Thyroid gland (tissue), 4 donors: ENCODE measurements at places on chromosomes 6 and 20.

- no peaks in the 10 kb centered on the region for H3K4me1 ChIP-seq
- DNase-seq = no peak
- H3K36me3 ChIP-seq = no peaks in the 10 kb centered on the region
Measured at GRCh38 chr6:9532621-9533557, 882.0 kb downstream of the TFAP2A start.

DNA sequence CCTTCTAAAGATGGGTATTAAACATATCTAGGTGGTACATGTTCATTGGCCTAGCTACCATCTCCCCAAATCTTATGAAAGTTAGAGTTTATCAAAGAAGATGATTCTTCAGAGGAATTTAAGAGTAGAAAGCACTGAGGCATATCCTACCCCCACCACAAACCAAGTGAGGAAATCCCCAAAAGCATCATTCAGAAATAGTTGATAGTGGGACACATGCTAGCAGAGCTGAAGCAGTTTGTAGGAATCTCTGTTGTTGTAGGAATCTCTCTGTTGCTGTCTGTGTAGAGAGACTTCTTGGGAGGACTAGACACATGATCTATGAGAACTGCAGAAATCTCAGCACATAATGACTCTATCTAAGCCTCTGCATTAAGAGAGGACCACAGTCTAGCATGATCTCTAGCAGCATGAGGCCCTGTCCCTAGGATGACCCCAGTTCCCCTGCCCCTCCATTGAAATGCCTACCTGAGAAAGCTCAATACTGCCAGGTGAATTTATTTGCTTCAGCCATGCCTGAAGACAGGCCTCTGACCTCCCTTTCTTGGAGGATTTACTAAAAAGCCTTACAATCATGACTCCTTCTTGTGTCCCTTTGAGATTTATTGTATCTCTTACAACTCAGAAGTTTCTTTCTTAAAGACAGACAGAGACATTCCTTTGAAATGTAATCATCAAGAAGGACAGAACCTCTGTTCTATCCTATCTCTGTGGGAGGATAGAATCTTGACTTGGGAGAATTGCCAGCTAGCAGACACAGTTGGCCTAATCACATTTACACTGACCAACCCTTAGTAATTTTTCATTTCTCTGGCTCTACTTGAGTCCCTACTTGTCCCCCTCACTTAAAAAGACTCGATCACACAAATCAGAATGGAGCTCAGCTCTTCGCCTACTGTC, 582.4 kb downstream of the PHF3 start:
- H3K4me3 ChIP-seq = no peak overlapping the region
- H3K4me1 ChIP-seq = no peaks in the 10 kb centered on the region
- H3K36me3 ChIP-seq = no peaks in the 10 kb centered on the region
- no peak overlapping the region for H3K27ac ChIP-seq
- no peak for DNase-seq
- H3K27me3 ChIP-seq = no peaks in the 10 kb centered on the region

- no peak for DNase-seq
- H3K27ac ChIP-seq = no peak overlapping the region
- H3K27me3 ChIP-seq = no peaks in the 10 kb centered on the region
- no peaks in the 10 kb centered on the region for H3K4me1 ChIP-seq
- no peak overlapping the region for H3K4me3 ChIP-seq
- H3K36me3 ChIP-seq = no peaks in the 10 kb centered on the region
Measured at GRCh38 chr20:5688431-5688972, 61.7 kb upstream of the SHLD1 start.

- no peaks in the 10 kb centered on the region for H3K36me3 ChIP-seq
- H3K27me3 ChIP-seq = no peaks in the 10 kb centered on the region
- no peaks in the 10 kb centered on the region for H3K4me1 ChIP-seq
- H3K27ac ChIP-seq = no peak overlapping the region
- H3K4me3 ChIP-seq = no peak overlapping the region
Measured at GRCh38 chr6:110512991-110513390, 36.6 kb upstream of the SLC22A16 start.

DNA sequence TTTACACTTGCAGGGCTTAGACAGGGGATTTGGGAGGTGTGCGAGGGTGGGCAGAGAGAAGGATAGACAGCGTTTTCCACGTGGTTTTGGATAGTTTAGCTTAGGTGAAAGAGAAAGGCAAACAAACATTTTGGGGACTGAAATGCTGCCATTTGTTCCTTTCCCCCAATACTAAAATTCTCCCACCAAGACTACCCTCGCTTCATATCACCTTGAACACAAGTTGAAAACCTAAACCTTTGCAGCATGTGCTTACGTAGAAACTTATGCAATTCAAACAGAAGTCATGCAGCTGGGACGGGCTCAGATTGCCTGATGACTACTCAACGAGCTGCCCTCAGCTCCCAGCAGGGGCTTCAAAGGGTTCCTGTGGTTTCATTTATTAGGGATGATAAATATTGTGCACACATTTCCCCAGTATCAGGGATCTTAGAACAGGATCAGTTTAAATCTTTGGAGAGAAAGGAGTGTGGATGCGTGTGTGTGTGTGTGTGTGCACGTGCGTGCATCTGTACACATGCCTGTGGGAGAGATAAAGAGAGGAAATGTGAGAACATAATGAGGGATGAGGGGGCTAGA, 77.3 kb downstream of the SLC22A23 start:
- H3K4me3 ChIP-seq = no peak overlapping the region
- H3K27ac ChIP-seq = no peak overlapping the region
- H3K27me3 ChIP-seq = no peaks in the 10 kb centered on the region

DNA sequence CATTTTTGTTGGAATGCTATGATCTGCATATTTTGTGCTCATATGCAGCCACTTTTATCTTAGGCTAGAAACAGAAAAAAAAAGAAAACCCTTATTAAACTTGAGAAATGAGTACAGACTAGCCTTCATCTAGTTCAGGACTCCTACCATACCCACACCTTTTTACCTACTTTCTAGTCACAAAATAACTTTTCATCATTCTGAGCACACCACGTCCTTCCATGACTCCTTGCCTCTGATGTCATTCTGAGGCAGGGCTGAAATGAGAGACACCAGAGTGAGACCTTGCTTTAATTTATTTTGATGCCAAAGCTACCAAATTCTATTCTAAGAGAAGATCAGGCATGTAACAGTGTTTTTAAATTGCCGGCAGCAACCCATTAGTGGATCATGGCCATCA, 38.8 kb downstream of the SNX3 start:
- DNase-seq = no peak
- no peaks in the 10 kb centered on the region for H3K27me3 ChIP-seq
- no peaks in the 10 kb centered on the region for H3K4me1 ChIP-seq
- peaks cover 4% of the 10 kb centered on the region for H3K36me3 ChIP-seq
- H3K27ac ChIP-seq = no peak overlapping the region

- no peak for DNase-seq
- H3K36me3 ChIP-seq = no peaks in the 10 kb centered on the region
- no peak overlapping the region for H3K4me3 ChIP-seq
- H3K4me1 ChIP-seq = peaks cover 6% of the 10 kb centered on the region
- H3K27me3 ChIP-seq = no peaks in the 10 kb centered on the region
- no peak overlapping the region for H3K27ac ChIP-seq
Measured at GRCh38 chr6:37503309-37503965, 3.7 kb upstream of the CCDC167 start.

GRCh38 chr6:143949535-143949934, 58.5 kb downstream of the PLAGL1 start:
- H3K36me3 ChIP-seq = no peaks in the 10 kb centered on the region
- peak; percentile 64 for DNase-seq
- no peak overlapping the region for H3K27ac ChIP-seq
- peaks cover 8% of the 10 kb centered on the region for H3K4me1 ChIP-seq

GRCh38 chr6:13591205-13591921, 17.0 kb downstream of the SIRT5 start:
- no peak overlapping the region for H3K4me3 ChIP-seq
- no peaks in the 10 kb centered on the region for H3K27me3 ChIP-seq
- H3K4me1 ChIP-seq = no peaks in the 10 kb centered on the region
- H3K36me3 ChIP-seq = peaks cover 31% of the 10 kb centered on the region

- no peak for DNase-seq
- no peaks in the 10 kb centered on the region for H3K27me3 ChIP-seq
- no peak overlapping the region for H3K4me3 ChIP-seq
- no peaks in the 10 kb centered on the region for H3K4me1 ChIP-seq
- H3K27ac ChIP-seq = no peak overlapping the region
Measured at GRCh38 chr6:4665489-4666417, 110.5 kb upstream of the CDYL start.

DNA sequence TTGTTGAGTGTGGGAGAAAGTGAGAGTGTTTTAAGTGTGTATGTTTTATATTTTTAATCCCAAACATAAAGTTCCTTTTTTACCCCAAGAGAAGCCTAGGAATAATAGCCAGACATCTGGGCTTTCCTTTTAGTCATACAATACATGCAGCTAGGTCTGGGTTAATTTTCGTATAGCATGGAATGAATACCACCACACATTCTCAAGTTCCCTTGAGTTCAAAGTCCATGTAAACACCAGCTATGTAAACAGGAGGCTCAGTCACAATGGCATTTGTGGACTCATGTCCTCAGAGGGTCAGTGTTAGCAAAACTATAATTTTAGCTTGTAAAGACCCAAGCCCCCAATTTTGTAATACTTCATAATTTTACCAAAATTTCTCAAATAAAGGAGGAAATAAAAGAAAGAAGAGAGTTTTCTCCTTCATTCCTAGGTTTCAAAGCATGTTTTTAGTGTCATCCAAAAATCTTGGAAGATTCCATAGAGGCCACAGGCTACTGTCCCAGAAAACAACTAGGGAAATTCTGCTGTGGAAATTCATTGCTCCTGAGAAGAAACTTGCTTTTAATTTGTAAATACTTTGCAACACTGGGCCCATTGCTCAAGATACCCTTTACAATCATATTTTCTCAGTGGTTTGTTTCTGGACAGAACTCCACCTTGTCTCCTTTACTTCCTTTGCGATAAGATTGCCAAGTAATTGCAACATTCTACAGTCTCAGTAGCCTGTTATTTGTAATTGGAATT, 671.2 kb downstream of the COL12A1 start:
- no peaks in the 10 kb centered on the region for H3K36me3 ChIP-seq
- H3K27me3 ChIP-seq = no peaks in the 10 kb centered on the region
- H3K4me3 ChIP-seq = no peak overlapping the region
- H3K27ac ChIP-seq = no peak overlapping the region
- DNase-seq = no peak
- no peaks in the 10 kb centered on the region for H3K4me1 ChIP-seq
